ENCODE measurements at places on chromosomes 12 and 14.

DNA sequence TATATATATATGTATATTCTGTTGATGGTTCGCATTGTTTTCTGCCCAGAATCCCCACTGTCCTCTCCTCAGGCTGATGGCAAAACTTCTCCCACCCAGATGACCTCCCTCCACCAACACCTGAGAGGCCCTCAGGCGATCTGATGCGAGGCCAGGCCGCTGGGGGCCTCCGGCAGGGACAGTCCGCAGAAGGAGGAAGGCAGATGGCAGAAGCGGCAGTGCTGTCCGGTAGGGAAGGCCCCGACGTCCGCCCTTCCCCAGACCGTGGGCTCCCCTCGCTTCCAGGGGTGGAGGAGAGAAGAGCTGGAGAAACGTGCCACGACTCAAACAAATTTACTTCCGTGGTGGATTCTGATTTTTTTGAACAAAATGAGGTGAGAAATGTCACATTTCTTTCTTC lies 178.3 kb upstream of the RGS6 start:
- no peak for DNase-seq

DNA sequence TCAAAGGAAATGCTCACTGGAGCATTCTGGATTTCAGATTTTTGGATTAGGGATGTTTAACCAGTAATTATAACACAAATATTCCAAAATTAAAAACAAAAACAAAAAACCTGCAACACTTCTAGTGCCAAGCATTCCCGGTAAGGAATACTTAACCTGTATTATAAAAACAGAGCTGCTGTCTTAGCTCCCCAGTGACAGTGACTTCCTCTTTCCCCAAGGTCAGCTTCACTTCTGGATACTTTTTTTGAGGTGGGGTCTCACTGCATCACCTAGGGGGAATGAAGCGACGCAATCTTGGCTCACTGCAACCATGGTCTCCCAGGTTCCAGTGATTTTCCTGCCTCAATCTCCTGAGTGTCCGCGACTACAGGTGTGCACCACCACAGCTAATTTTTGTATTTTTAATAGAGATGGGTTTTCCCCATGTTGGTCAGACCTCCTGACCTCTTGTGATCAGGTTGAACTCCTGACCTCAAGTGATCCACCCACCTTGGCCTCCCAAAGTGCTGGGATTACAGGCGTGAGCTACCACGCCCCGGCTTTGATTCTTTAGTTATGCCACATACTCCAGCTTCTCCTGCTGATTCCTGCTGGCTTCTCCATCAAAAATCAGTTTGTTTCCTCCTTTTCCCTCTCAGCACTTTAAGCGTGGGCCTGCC lies 15.9 kb downstream of the PPP1CC start:
- DNase-seq, result no peak

DNA sequence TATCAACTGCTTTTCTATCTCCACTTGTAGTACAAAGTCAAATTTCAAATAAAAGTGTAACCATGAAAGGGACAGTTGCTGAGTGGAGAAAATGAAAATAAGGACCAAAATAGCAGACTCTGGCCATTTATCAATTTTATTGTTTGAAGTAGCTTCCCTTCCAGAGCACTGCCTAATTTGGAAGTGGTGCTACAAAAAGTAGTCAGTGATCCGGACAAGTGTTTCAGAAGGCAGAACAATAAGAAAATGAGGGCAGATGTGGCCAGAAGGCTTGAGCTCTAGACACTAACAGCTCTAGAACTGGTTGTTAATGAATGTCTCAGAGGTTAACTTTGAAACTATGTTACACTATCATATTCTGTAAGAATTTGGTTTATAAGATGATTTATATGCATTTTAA lies 48.9 kb downstream of the ABCC9 start:
- DNase-seq, result no peak

GRCh38 chr12:109743076-109743910 lies 29.7 kb downstream of the FAM222A start:
- DNase-seq, result no peak

DNA sequence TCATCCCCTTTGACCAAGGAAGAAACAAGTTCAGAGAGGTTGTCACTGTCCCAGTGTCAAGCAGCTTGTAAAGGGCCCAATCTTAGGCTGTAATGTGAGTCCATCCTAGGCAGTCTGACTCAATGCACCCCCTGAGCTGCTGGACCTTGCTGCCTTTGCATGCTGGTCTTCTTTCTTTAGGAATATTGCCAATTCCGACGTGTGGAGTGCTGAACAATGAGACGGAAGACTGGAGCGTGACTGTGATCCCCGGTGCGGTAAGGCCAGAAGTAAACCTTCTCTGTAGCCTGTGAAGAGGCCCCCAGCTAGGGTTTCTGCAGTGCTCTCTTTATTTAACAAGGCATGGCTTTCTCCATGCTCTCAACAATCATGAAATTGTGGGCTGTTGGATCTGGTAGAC lies 963 bp downstream of the TCTN2 start:
- DNase-seq, result peak; percentile 56

DNA sequence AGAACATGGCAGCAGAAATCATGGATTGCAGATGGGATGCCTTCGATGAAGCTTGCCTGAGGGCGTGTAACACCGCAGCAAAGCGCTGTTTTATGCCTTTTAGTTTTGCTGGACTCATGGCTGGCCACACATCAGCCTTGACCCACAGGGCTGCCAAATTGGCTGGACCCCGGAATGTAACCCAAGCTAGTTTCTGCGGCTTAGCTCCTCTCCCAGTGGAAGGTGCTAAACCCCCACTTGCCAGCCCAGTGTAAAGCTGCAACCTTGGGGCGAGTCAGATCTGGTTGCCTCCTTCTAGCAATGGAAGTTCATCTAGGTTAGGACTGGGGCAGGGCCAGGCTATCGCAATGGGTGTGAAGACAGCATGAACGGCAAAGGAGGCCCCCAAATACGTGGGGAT lies 38.3 kb downstream of the MEG3 start:
- DNase-seq, result no peak

DNA sequence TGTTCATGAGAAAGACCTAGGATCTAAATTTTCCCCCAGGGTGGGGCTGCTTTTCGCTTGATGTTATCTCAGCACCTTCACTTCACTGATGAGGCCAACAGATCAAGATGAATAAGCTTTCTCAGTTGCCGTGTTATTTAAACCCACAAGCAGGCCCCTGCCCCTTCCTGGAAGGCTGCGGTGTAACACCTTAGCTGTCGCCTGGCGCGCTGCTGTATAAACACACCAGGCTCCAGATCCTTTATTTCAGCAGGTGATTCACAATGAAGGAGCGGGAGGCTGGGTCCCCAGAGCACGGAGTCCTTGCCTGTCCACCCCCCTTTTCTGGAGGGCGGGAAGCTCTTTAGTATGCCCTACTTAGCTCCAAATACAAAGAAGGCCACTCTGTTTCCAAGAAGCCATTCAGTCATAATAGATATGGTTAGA lies 515.4 kb downstream of the FUT8 start:
- DNase-seq, result no peak
